ENCODE measurements at places on chromosomes 4 and X.

GRCh38 chr4:4862071-4862551 is 2.6 kb downstream of the MSX1 start:
- no peak for DNase-seq

- no peak for DNase-seq
Measured at GRCh38 chr4:159563257-159563656, 460.4 kb downstream of the RAPGEF2 start.

- peak; percentile 74 for DNase-seq
Measured at GRCh38 chr4:153249199-153250041, 45.2 kb downstream of the TRIM2 start.

- no peak for DNase-seq
Measured at GRCh38 chr4:123064390-123064789, 142.0 kb upstream of the NUDT6 start.

DNA sequence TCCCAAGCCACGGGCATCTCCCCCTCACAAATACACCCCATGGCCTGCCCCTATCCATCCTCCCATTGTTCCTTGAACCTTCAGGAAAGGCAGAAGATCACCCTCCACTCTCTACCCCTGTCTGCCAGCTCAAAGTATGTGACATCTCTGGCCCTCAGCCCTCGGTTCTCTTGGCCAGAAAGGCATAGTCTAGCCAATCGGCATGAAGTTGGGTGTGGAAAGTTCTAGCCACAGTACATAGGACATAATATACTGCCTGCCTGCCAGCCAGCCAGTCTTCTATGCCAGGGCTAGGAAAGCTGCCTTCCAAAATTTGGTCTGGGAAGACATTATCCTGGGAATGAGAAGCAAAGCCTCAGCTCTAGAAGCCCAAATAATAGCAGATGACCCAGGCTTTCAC is 3.2 kb upstream of the PLP1 start:
- no peak for DNase-seq

DNA sequence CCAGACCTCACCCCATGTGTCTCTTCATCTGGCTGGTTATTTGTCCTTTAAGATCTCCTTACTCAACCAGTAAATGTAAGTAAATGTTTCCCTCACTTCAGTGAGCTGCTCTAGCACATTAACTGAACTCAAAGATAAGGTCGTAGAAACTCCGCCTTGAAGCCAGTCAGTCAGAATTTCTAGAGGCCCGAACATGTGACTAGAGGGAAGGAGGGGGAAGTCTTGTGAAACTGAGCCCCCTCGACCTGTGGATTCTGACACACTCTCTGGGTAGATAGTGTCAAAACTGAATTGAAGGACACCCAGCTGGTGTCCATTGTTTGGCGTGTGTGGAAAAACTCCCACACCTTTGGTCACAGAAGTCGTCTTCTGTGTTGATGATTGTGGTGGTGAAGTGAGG is 933.9 kb downstream of the ADGRL3 start:
- no peak for DNase-seq

DNA sequence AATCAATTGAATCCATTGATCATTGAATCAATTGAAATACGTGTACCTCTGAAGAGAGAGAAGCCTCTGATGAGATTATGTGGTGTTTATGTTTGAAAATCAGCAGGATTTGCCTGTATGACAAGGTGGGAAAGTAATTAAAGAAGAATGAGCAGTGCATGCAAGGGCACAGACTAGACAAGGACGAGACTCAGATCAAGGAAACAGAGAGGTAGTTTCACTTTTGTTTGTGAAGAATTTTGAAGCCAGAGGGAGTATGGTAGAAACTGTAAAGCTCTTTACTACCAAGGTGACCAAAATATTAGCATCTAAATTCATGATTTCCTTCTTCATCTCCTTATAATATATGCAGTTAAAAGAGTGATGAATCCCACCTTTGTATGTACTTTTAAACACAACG is 1830.0 kb upstream of the IGFBP7 start:
- no peak for DNase-seq

- no peak for DNase-seq
Measured at GRCh38 chrX:119398587-119398973, 556 bp upstream of the SLC25A43 start.

DNA sequence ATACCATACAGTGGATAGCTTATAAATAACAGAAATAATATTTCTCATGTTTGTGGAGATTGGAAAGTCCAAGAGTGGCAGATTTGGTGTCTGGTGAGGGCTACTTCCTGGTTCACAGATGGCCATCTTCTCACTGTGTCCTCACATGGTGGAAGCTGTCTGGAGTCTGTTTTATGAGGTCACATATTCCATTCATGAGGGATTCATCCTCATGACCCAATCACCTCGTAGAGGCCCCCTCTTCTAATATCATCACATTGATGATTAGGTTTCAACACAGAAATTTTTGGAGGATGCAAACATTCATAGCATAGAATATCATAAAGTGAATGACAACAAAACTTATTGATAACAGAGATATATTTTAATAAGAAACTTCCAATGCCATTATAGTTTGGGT is 568.0 kb downstream of the STIM2 start:
- DNase-seq, result no peak

DNA sequence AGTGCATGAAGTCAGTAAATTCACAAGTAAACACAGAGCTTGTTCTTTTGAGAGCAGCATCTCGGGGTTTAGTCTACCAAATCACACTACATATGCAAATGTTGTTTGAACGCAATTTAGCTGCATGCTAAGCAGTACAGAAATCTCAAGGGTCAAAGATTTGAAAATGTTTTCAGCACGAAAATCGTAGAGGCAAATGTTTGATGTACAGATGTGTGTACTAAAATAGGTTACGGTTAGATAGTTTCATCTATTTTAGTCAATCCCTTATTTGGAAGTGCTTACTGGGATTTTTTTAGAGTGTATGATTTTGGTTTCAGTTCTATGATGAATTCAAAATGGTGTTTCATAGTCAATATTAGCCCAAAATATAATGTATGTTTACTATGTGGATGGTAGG is 1928.2 kb upstream of the TENM3 start:
- no peak for DNase-seq

GRCh38 chr4:95044324-95044837 is 286.6 kb downstream of the BMPR1B start:
- DNase-seq, result no peak

DNA sequence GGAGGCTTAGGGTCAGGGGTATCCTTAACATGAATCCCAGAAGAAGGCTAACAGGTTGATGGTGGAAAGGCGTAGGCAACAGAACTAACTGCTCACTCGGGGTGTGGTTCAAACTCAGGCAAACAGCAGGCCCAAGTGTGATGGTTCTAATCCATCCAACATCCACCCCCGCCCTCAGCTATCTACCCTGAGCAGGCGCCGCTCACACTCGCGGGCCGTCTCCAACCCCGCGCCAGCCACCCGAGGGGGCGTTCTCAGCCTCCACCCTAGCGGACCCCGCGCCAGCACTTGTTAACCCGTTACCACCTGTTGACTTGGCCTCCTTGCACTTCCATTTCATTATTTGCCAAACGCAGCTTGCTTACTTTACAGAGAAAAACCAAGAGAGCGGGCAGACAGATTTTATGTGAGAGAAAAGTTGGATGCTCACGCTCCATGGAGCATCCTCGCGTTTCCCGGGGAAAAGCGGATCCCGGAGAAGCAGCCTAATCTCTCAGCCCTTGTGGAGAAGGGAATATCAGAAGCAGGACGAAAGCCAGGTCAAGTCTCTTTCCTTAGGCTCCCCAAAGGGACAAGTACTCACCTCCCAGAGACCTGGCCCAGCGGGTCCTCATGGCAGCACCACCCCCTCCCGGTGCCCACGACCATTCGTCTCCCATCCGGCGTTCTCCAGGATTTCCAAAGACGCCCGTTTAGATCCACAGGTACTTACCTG is 773 bp downstream of the SNCA start:
- DNase-seq, result no peak

DNA sequence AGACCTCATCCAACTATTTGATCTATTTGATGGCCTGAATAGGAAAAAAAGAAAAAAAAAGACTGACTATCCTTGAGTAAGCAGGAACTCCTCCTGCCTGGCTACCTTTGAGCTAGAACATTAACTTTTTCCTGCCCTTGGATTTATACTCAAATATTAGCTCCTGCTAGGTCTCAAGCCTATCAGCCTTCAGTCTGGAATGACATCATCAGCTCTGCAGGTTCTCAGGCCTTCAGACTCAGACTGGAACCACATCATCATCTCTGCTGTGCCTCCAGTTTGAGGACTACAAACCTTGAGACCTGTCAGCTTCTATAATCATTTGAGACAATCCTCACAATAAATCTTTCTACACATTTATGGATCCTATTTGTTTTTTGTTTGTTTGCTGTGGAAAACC is 754.0 kb upstream of the SLIT2 start:
- no peak for DNase-seq

DNA sequence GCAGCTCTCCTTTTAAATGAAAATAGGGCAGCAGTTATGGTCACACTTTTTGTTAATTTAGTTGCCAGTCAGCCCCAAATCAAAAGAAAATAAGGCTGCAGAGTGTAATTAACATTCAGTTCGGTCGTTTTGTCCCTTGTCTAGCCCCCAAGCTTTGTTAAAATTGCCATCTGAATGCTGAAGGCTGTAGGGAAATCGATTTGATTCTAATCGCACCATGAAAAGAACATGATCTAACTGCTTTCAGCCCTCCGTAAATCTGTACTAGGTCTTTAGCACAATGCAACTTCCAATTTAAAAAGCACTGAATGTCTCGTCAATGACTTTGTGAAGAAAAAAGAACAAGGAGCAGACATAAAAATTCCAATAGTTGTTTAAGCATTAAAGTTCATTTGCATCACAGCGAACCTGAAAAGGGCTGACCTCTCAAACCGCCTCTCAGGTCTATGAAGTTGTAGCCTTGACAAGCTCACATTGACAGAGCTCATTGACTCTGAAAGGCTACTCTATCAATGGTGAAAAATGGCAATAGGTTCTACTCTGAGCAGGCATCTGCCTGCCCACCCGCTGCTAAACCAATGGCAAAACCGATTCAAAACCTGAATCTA is 48.9 kb downstream of the CHIC2 start:
- DNase-seq, result no peak

- no peak for DNase-seq
Measured at GRCh38 chr4:140103676-140104075, 50.3 kb downstream of the MAML3 start.

DNA sequence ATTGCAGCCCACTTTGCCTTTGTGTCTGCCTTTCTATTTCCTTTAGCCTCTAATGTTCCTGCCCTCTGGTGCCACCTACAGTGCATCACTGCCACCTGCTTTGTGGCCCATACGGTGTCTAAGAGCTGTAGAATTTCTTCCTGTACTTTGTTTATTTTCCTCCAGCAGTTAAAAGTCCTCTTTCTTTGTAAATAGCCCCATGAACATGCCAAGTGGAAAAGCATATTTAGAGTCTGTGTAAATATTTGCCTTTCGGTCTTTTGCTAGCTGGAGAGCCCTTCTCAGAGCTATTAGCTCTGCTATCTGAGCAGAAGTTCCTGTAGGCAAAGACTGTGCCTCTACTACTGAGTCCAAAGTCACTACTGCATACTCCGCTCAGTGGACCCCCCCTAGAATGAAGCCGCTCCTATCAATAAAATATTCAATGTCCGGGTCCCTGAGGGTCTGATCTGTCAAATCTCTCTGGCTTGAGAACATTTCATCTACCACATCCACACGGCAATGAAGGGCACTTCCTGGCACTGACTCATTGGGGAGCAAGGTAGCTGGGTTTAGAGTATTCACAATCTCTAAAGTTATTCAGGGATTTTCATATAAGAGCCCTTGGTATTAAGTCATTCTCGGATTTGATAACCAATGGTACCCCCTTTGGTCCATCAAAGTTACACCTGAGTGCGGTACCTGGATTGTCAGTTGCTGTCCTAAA is 36.3 kb downstream of the SULT1E1 start:
- peak; percentile 19 for DNase-seq

DNA sequence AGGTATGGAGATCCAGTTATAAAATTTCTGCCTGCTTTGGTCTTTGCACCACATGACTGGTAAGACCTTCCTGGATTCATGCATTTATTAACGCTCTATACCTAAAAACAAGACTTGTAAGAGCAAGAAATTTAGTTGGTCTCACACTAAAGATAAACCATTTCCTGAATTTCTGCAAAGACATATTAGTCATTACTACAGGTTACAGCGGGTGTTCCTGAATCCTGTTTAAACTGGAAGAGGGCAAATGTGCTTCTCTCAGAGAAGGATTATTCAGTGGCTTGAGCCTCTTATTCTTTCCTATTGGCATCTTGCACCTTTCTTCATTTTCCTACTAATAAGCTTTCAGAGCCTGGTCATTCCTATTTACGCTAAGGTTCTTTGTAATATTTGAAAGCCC is 397.6 kb upstream of the TENM3 start:
- no peak for DNase-seq

DNA sequence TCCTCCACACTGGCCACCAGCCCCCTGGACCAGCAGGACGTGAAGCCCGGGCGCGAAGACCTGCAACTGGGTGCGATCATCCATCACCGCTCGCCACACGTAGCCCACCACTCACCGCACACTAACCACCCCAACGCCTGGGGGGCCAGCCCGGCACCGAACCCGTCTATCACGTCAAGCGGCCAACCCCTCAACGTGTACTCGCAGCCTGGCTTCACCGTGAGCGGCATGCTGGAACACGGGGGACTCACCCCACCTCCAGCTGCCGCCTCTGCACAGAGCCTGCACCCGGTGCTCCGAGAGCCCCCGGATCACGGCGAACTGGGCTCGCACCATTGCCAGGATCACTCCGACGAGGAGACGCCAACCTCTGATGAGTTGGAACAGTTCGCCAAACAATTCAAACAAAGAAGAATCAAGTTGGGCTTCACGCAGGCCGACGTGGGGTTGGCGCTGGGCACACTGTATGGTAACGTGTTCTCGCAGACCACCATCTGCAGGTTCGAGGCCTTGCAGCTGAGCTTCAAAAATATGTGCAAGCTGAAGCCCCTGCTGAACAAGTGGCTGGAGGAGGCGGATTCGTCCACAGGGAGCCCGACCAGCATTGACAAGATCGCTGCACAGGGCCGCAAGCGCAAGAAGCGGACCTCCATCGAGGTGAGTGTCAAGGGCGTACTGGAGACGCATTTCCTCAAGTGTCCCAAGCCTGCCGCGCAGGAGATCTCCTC is 600 bp downstream of the POU3F4 start:
- DNase-seq, result no peak

GRCh38 chr4:128286474-128287058 is 1.0 kb downstream of the PGRMC2 start:
- no peak for DNase-seq

- DNase-seq, result no peak
Measured at GRCh38 chr4:174362340-174362739, 78.6 kb downstream of the CEP44 start.

- DNase-seq, result no peak
Measured at GRCh38 chrX:129737916-129738315, 863 bp upstream of the XPNPEP2 start.

- no peak for DNase-seq
Measured at GRCh38 chr4:183627979-183628588, 30.9 kb downstream of the RWDD4 start.

- DNase-seq, result no peak
Measured at GRCh38 chrX:71637848-71638247, 19.5 kb upstream of the CXCR3 start.

GRCh38 chr4:8560265-8561047 is 19.7 kb upstream of the GPR78 start:
- DNase-seq, result no peak

- DNase-seq, result no peak
Measured at GRCh38 chrX:132406106-132406505, 82.7 kb downstream of the MBNL3 start.
